Stimulated activated CD8-positive, alpha-beta memory T cell treated with anti-CD3 and anti-CD28 coated beads, Interleukin-4, amount 100 ng/mL, for 1 hour (primary cell): ENCODE measurements at places on chromosomes 7 and 10.

GRCh38 chr7:87512906-87513305, 37.4 kb upstream of the ABCB4 start:
- no peak for DNase-seq

DNA sequence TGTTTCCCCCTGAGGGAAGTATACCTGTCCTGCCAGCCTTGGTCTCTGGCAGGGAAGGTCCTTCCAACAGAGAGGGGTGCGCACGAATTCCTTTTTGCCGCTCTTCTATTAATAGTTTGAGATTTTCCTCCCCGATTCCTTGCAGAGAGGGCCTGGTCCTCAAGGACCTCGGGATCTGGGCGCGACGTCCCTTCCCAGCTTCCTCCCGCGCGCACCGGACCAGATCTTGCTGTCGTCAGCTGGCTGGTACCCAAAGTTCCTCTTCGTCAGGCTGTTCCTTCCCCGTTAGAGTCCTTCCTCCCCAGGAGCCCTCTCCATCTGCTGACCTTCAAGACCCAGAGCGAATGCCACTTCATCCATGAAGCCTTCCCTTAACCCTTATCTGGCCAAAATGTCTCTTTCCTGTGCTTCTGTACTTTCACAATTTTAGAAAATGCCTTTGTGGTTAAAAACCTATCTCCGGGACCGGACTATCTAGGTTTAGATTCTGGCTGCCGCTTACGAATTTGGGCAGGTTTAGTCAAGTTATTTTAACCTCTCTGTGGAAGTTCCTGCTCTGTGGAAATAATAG, 851 bp upstream of the GOT1 start:
- DNase-seq, result no peak

DNA sequence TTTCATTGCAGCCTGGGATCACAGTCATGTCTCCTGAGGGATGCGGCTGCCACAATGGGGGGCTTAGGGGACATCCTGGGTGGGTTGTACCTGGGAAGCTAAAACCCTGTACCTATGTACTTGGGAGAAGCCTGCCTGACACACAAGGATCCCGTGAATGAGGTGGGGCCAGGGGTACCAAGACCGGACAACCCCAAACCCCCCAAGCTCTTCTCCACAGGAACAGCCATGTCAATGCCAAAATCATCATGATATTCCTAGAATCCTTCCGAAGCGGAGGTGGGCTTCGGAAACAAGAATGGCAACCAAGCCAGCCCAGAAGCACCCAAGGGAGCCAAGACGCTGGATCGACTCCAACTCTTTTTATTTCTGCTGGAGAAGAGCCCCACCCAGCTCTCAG, 260.3 kb upstream of the TCERG1L start:
- DNase-seq, result no peak

- DNase-seq, result no peak
Observed at GRCh38 chr10:129760003-129760315, 204.1 kb downstream of the EBF3 start.

DNA sequence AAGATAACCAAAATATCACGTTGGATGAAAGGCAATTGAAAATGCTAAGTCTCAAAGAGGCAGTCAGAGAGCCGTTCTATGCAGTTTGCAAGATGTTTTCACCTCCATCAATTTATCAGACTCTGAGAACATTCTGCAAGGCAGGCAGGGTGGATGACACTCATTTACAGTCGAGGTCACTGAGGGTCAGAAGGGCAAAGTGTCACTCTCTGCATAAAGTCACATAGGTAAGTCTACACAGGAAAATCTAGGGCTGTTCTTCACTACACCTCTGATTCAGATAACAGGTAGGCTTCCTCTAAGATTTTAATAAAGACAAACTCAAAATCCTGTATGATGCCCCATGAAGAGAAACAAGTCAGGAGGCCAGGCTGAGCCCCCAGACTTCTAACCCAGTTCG, 1.4 kb upstream of the PLEKHA1 start:
- no peak for DNase-seq
